ENCODE measurements at places on chromosomes 12 and 14.

DNA sequence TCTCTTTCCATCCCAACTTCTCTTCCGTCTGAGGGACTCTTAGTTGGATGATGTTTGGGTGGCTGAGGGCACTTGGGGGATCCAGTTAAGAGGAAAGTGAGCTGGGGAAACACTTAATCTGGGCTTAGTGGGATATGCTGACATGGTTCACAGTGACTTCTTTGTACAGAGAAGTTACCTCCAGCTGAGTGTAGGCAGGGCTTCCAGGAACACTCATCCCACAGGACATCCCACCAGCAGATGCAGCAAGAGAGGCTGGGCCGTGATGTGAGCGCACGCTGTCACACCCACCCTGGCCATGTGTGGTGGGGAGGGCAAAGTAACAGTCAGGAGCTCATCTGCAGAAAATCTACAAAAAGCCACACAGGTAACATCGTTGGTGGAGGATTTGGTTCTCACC is 832 bp upstream of the CACNA2D4 start:
- DNase-seq: peak; percentile 13

- DNase-seq: no peak
These were observed 23.5 kb downstream of the FMNL3 start for GRCh38 chr12:49683599-49684309.

DNA sequence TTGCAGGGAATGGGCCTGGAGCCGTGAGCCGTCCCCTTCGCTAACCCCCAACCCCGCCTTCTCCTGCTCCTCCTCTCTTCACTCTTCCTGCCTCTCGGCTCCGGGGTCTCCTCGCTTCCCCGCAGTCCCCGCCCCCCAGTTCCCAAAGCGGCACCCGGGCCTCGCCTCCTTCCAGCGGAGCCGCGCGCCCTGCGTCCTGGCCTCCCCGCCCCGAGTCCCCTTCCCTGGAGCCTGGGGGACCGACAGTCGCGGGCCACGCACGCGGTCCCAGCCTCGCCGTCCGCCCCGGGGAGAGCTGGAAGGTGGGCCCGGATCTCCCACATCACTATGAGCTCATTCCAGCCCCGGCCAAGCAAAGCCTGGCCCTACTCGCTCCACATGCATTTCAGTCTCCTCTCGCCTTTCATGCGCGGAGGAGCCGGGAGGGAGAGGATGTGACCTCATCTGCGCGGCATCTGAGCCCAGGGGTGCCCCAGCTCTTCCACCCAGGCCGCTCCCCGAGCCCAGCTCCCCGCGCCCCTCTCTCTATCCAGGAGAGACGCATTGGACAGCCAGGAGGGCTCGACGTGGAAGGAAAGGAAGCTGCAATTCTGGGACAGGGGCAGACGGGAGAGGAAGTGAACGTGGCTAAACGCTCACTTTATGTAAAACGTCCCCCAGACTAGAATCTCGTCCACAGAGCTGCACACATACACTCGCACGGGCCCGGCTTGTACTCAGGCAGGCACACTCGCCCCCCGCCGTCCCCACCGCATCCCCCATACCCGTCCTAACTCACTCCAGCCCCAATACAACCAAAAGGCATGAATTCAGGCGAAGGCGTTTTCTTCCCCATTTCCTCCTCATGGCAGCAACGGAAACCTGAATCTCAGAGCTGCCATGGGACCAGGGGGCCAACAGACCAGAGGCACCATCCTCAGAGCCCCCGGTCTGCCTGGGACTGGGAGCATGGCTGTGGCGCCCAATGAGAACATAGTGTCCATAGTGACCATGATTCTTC is 108.7 kb upstream of the CCND2 start:
- DNase-seq: peak; percentile 71

GRCh38 chr14:75200451-75200850 is 24.0 kb upstream of the TMED10 start:
- DNase-seq: no peak

- no peak for DNase-seq
These were observed 21.4 kb upstream of the CKAP4 start for GRCh38 chr12:106269150-106269771.

DNA sequence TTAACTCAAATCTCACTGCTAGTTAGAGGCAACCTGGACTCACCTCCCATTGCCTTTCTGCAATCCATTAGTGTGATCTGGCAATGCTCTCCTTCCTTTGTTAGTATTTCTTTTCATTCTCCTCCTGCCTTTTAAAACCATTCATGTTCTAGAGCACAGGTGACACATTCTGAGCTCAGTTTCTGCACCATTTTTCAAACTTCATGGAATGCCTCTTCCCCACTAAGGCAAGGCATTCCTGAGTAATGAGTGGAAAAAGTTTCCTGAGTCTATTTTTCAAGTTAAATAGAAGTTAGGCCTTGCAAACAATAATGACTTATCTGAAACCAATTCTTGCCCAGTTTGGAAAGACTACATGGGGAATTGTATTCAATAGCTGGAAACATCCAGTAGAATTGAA is 1001.8 kb downstream of the BCL11B start:
- no peak for DNase-seq

GRCh38 chr14:32808644-32809043 is 130.0 kb upstream of the NPAS3 start:
- no peak for DNase-seq

GRCh38 chr12:30993766-30994165 is 67.2 kb downstream of the TSPAN11 start:
- DNase-seq: no peak

DNA sequence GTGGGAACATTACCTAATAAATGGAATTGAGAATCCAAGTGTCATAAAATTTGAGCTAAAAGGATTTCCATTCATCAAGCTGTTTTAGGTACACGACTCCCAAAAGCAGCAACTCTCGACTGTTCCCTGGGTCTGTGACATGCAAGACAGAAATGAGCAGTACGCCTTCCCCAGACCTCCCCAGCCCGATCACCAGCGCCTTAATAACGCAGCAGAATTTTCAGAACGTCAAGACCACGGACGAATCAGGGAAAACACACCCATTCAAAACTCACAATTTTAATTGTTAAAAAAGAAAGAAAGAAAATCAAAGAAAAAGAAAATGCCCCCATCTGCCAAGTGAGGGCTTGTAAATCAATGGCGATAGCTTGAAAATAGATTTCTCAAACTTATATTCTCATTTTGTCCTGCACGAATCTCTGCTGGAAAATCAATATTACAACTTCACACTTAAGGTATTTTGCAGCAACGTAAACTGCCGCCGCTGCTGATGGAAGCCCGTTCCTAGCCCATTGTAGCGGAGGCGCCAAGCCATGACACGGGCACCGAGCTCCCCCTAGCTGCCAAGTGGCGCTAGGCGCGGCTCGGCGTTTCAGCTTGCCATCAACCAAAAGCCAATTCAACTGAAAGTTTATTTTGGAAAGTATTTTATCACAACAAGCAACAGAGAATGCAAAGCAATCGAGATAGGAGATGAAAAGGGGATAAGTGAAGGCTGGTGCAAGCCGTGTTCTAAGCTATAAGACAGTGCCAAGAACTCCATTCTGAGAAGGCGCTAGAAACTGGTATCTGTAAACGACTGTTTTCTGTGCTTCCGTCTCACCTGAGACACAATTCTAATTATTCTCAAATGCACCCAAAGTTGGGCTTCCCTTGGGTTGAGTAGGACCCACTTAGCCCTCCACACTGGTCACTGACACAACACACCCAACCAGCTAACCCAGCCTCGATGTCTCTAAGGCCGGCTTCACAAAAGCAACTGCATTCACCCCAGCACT is 5.5 kb downstream of the BCL11B start:
- peak; percentile 80 for DNase-seq

DNA sequence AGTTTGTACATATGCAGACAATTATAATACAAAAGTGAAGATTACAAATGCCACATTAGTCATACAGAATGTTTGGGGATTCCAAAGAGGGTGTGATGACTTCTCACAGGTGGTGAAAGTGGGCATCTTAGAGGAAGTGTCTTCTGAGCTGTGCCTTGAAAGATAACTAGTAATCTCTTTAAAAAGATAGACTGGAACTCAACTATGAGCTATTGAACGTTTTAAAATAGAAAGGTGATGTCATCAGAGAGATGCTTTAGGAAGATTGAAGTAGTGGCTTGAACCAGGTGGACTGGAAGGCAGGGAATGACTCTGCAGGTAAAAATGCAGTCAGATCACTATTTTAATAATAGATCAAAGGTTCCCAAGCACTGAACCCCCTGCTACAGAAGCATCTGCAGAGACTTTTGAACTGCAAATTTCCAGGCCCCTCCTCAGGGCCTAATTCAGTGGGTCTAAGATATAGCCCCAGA is 50.3 kb downstream of the SYT1 start:
- DNase-seq: no peak

- no peak for DNase-seq
These were observed 315.5 kb downstream of the SNAPC1 start for GRCh38 chr14:62077676-62078261.

DNA sequence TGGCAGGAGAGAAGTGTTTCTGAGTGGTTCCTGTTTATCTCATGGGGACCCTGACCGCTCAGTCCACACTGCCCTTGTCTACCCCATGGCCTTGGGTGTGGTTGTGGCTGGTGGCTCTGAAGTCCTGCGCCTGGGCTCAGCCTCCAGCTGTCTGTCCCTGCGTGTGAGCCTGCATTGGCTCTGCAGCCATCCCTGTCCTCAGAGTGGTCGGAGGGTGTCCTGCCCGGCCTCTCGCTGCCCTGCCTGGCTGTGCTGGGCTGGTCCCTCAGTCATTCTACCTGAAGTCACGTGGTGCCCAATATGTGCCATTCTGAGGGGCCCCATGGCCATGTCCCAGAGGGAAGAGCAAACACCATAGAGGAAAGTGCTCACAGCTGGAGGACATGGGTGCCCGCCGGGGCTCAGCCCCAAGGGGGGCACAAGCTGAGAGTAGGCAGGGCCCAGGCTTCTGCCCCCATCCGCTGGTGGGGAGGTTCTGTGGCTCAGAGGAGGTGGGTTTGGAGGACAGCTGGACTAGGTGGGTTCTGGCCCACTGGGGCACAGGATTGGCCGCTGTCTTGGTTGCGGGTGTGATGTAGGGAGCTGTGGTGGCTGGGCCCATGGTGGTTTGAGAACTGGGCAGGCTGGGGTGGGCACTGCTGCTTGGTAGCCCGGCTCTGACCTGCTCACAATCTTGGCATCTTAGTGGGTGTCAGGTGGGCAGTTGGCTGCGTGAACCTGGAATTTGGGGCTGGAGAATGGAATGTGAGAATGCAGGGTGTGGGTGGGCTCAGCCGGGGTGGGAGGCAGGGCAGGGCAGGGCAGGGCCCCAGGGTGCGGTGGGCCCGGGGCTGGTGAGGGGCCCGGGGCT is 11.6 kb downstream of the TEDC1 start:
- DNase-seq: no peak

- no peak for DNase-seq
These were observed 41.5 kb downstream of the PACS2 start for GRCh38 chr14:105355850-105356604.

- DNase-seq: peak; percentile 29
These were observed 68.5 kb downstream of the PPFIBP1 start for GRCh38 chr12:27592548-27592947.

DNA sequence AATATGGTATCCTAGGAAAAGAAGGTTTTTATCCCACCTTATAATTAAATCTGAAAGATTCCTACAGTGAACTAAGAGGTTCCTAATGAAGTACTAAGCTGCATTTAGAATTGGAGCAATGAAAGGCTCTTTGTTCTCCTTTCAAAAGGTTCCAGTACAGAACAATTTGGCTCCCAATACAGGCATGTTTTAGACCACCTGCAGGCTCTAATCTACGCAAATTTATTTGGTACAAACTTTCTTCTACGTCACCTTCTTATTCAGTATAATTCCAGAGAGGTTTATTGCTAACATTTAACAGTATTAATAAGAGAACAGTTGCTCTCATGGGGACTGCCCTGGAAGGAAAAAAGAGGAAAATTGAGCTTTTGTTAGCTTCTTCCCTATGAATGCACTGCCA is 37.6 kb upstream of the SLCO1C1 start:
- no peak for DNase-seq

- peak; percentile 14 for DNase-seq
These were observed 8.3 kb upstream of the TBX5 start for GRCh38 chr12:114414031-114414865.

DNA sequence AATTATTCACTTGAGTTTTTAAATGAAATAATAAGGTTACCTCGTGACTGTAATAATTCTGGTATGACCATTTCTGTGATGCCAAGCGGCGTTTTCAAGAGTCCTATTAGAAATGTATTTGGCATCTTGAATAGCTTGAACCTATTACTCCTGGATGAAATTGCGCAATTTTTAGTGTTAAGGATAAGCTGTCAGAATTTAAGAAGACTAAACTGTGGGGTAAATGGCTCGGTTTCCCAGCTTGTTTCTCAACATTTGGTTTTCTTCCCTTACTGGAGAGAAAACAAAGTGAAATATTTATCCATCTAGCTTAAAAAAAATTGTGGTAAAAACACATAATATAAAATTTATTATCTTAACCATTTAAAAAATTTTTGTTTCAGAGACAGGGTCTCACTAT is 26.8 kb downstream of the PCNX1 start:
- no peak for DNase-seq

DNA sequence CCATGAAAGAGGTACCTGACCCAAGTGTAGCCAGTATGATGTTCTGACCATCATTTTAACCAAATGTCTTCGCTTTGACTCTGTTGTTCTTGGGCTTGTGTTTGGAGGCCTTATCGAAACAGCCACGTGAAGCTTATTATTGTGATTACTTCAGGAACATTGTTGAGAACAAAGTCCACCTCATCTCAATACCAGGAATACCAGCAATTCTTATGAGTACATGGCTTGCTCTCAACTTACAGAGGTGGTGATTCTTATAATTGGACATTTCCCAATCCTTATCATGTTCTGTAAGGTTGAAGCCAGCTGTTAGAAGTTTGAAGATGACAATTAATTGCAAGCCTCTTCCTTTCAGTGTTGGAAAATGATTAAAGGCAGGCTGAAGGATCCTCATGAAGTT is 21.8 kb upstream of the RPS6KA5 start:
- no peak for DNase-seq

DNA sequence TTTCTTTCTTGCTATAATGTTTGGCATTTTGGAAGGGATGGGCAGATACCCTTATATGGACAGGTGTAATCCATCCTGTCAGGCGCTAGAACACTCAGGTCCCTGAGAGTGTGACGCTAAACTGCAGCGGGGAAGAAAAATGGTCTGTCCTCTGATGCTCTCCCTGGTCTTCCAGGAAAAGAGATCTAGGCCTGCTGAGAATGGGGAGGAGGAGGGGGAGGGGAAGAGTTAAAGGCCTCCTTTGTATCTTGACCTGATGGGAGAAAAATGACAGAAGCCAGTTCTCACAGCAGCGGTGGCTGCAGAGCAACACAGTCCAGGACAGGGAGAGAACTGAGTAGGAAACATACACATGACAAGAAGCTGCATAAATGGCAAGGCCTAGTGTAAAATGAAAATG is 61.1 kb downstream of the RPS6KA5 start:
- no peak for DNase-seq

- no peak for DNase-seq
These were observed 38.4 kb downstream of the PARP11 start for GRCh38 chr12:3834774-3835173.

- no peak for DNase-seq
These were observed 88.3 kb downstream of the BCL11B start for GRCh38 chr14:99183716-99184115.

DNA sequence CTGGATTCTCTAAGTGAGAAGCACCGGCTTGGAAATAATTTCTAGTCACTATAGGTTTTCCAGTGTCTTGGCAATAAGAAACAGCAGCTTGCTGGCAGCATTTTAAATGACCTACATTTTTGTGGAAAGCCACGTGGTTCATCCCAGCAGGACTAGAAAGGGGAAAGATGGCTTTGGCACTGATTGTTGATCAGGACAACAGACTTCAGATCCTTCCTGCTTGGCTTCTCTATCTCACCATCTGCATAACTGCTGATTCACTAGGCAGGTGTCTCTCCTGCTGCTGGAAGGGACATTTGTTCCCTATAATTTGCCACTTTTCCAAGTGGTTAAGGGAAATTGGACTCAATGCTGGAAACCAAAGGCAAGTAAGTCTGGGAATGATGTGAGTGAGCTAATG is 131.0 kb downstream of the TTC8 start:
- no peak for DNase-seq

All from GM13977 (cell line).